Stimulated activated CD8-positive, alpha-beta memory T cell treated with anti-CD3 and anti-CD28 coated beads, Interleukin-15, amount 100 ng/mL, for 24 hours (primary cell): ENCODE measurements at places on chromosomes 13 and 19.

DNA sequence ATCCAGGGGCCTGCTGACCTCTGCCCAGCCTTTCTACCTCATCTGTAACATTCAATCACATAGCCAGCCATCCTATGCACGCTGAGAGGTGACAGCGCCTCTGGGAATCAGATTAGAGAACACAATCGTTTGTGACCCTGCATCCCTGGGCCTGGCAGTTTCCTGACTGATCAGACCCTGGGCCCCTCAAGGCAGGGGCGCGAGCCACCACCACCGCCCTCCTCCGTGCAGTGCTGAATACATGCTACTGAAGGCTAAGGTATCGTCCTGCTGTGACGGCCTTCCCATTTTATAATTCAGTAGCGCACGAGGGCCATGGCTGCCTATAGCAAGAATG is 1.3 kb downstream of the TMTC4 start:
- DNase-seq = no peak

DNA sequence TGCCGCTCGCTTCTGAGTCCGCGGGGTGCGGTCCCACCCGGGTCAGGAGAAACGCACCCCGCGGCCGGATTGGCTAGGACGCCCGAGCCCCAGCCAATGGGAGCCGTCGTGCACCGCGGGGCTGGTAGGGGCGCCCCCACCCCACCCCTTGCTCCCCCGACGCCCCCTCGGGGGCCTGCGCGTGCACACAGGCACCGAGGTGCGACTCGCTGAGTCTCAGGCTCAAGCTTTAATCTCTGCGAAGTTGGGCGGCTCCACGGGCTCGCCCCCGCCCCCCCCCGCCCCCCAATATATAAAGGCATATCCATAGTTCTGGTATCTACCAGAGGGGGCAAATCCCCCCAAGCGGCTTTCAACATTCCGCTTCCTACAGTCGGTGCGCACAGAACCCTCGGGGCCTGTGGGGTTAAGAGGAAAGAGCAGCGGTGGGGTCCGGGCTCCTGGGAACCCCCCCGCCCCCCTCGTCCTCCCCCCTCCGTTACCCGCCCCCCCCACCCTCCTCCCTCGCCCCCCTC is at the start of gene COX6B2:
TSS of gene COX6B2 (minus strand) at position 22 of the 515 bp plus-strand sequence. CDS start 198 bp downstream, outside the sequence.
- no peak for DNase-seq

- no peak for DNase-seq
Measured at GRCh38 chr19:34838248-34838647, 65.2 kb upstream of the ZNF599 start.

DNA sequence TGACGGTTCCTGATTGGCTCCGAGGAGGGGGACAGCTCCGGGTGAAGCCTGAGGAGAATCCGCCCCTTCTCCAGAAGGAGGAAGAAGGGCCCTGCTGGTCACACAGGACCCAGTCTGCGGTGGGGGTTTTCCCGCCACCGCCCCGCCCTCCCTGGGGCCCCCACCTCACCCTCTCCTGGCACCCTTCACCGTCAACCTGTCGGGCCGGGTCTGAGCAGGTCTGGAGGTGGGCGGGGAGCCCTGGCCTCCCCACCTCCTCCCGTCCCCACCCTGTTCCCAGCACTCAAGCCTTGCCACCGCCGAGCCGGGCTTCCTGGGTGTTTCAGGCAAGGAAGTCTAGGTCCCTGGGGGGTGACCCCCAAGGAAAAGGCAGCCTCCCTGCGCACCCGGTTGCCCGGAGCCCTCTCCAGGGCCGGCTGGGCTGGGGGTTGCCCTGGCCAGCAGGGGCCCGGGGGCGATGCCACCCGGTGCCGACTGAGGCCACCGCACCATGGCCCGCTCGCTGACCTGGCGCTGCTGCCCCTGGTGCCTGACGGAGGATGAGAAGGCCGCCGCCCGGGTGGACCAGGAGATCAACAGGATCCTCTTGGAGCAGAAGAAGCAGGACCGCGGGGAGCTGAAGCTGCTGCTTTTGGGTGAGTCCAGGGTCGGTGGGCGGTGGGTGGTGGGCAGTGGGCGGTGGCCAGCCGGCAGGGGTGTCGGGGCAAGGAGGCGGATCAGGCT is at the start of gene GNA15:
TSS of gene GNA15 (plus strand) at position 73 of the 723 bp plus-strand sequence. CDS start at position 491, 418 bp downstream.
- no peak for DNase-seq

DNA sequence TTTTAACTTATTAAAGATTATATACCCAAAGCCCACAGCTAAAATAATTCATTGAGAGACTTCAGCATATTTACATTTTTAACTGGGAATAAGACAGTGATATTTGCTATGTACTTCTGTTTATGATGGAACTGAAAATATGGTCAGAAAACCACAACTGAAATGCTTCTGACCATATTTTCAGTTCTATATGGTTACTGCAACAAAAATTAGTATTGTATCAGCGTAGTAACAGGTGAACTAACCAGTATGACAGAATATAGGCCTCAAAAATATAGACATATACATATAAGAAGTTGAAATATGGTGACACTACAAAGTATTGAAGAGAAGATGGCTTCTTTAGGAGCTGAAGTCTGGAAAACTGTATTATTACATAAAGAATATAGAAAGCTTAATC is 857.4 kb downstream of the OLFM4 start:
- DNase-seq = no peak

GRCh38 chr19:1253514-1254080 is 5.2 kb downstream of the MIDN start:
- no peak for DNase-seq

DNA sequence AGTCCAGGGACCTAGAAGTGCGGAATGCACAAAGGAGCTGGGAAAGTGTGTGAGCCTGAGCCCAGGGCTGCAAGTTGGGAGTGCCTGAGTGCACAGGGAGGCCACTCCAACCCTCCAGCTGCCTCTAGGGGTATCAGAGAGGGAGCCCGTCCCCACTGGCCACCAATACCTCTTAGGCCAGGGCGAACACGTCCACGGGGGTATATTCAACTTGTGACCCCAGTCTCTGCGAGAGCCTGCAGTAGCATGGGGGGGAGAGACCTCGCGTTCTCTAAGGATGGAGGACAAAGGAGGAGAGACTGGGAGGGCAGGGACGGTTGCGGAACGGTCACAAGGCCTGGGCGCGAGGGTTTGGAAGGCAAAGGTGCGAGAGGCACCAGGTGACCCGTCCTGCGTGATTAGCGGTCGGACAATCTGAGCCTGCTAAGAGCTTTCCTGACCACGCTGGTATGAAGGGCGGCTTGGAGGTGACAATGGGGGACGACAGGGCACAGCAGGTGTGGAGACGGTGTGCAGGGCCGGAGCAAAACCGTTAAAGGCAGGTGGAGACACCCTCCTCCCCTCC is 676 bp downstream of the CD320 start:
- DNase-seq = no peak
